ENCODE measurements at places on chromosomes 12 and 14. TPM values are rescaled to one million over a fixed set of nuclear protein-coding genes. Genes with fewer than 3 reads are reported as not detected.

Gene SYCP3
- 6.1 TPM for total RNA-seq

Gene RNASE4
- total RNA-seq = 1.1 TPM

- no peak for ATAC-seq
Measured at GRCh38 chr12:96919510-96920210, 12.6 kb downstream of the NEDD1 start.

GRCh38 chr12:51706206-51706605 lies 115.2 kb downstream of the SCN8A start:
- no peak for ATAC-seq

Measured in motor neuron (in vitro differentiated cells).